ENCODE measurements at places on chromosomes 11 and 22.

DNA sequence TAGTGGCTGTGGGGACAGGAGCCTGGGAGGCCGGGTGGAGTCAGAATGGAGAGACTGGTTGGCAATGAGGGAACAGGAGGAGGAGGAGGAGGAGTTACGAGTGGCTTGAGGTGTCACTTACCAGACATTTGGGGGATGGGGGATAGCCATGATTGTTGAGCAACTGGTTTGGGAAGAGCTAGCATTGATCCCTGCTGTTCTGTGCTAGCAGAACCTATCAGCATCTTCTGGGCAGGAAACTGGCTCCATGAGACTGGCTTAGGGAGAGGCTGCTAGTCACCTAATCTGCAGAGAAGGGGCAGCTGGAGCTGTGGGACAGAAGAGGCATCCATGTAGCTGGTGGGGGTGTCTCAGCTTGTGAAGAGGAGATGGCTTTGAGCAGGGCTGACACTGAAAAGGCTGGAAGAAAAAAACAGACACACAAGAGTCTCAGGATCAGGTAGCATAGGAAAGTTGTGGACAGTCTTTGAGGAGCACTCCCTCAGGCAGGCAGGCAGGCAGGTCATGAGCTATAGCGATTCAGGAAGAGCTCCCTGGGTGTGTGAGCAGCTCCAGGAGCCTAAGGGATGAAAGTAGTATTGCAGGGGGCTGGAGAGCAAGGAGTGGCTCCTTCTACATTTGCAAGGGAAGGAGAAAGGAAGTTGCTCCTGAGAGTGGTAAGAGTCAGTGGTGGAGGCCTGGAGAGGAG lies 22.3 kb downstream of the PIK3IP1 start:
- peaks cover 92% of the 10 kb centered on the region for H3K36me3 ChIP-seq
- no peaks in the 10 kb centered on the region for H3K4me1 ChIP-seq
- H3K27me3 ChIP-seq = no peaks in the 10 kb centered on the region
- peak overlapping the region; percentile 4 for H3K27ac ChIP-seq

DNA sequence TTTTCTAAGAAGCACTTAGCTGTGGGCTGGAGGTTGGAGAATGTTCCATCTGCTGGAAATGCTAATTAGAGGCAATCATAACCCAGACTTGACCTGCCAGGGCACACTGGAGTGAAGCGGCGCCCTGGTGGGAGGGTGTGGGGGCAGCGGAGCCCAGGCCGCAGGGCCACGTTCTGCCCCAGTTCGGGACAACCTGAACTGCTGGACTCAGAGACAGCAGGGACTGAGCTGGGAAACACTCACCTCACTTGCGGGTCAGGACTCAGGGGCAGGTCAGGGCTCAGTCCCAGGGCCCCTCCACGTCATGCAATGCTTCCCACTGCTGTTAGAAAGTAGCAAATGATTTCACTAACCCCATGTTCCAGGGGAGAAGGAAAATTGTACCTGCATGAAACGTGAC lies 316.4 kb downstream of the NTM start:
- H3K4me3 ChIP-seq = no peak overlapping the region
- peaks cover 19% of the 10 kb centered on the region for H3K27me3 ChIP-seq
- no peak for DNase-seq

- no peaks in the 10 kb centered on the region for H3K36me3 ChIP-seq
- no peak overlapping the region for H3K4me3 ChIP-seq
- no peak overlapping the region for H3K27ac ChIP-seq
- no peaks in the 10 kb centered on the region for H3K4me1 ChIP-seq
- no peak for DNase-seq
Measured at GRCh38 chr11:117597071-117597470, 199.9 kb downstream of the DSCAML1 start.

- DNase-seq = no peak
- H3K27ac ChIP-seq = no peak overlapping the region
- no peaks in the 10 kb centered on the region for H3K27me3 ChIP-seq
- H3K4me3 ChIP-seq = no peak overlapping the region
- no peaks in the 10 kb centered on the region for H3K36me3 ChIP-seq
Measured at GRCh38 chr11:11309906-11310305, 43.1 kb downstream of the CSNK2A3 start.

- H3K27me3 ChIP-seq = no peaks in the 10 kb centered on the region
- no peaks in the 10 kb centered on the region for H3K36me3 ChIP-seq
- H3K4me1 ChIP-seq = no peaks in the 10 kb centered on the region
- H3K27ac ChIP-seq = no peak overlapping the region
- no peak overlapping the region for H3K4me3 ChIP-seq
Measured at GRCh38 chr22:36577019-36577418, 48.1 kb upstream of the EIF3D start.

GRCh38 chr11:31636983-31637382 lies 127.4 kb downstream of the ELP4 start:
- H3K27ac ChIP-seq = no peak overlapping the region
- H3K27me3 ChIP-seq = no peaks in the 10 kb centered on the region
- H3K36me3 ChIP-seq = no peaks in the 10 kb centered on the region
- no peaks in the 10 kb centered on the region for H3K4me1 ChIP-seq
- H3K4me3 ChIP-seq = no peak overlapping the region

DNA sequence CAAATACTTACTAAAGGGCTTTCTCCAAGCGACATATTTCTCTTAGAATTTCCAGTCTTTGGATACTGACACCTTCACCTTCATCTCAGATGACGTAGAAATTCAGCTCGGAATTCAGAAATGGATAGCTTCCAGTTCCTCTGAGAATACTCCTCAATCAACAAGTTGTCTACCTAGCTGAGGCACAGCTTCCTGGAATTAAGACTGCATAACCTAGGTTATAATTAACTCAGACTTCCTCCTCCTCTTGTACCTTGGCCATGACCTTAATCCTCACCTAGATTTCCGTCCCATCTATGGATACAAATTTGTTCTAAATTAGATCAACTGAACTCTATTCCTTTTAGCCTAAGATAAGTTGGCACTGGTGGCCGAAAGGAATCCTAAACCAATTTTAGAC lies 17.4 kb downstream of the ATP5MG start:
- no peaks in the 10 kb centered on the region for H3K36me3 ChIP-seq
- no peaks in the 10 kb centered on the region for H3K27me3 ChIP-seq
- H3K27ac ChIP-seq = no peak overlapping the region

- DNase-seq = no peak
- no peak overlapping the region for H3K27ac ChIP-seq
- no peaks in the 10 kb centered on the region for H3K36me3 ChIP-seq
- H3K4me1 ChIP-seq = no peaks in the 10 kb centered on the region
Measured at GRCh38 chr11:134980819-134981710, 569.0 kb upstream of the B3GAT1 start.

DNA sequence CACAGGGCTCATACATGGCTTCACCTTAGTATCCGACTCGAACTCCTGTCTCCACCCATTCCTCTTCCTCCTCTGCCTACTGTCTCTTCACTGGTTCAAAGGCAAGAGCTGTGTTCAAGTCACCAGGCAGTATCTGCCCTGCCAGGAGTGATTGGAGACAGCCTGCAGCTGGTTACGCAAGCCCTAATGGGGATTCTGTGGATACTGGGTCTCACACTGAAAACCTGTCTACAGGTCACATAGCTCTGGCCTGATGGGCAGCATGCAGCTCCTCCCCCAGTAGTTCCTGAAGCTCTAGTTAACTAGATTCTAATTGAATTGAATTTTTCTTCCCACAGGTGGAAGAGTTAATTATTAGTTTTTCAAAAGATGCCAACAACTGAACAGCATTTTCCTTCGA lies 332.2 kb downstream of the TMEM135 start:
- H3K27me3 ChIP-seq = no peaks in the 10 kb centered on the region
- H3K36me3 ChIP-seq = no peaks in the 10 kb centered on the region
- H3K27ac ChIP-seq = peak overlapping the region; percentile 26
- no peaks in the 10 kb centered on the region for H3K4me1 ChIP-seq
- H3K4me3 ChIP-seq = no peak overlapping the region
- no peak for DNase-seq

DNA sequence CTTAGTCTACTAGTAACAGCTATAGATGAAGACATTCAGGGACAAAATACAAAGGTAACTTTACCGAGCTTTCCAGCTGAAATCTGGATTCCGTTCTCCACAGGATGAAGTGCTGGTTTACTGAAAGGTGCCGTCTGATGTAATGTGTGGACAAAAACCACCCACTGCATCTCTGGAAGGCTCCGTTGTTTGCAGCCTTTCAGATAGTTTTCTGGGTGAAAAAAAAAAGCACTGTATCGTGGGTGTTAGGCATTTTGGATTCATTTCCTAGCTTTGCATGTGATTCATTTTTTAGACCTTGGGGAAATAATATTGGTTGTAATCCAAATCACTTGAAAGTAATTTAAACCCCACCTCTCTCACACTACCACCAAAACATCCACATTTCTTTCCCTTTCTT lies 10.4 kb downstream of the JAM3 start:
- H3K36me3 ChIP-seq = no peaks in the 10 kb centered on the region
- no peaks in the 10 kb centered on the region for H3K4me1 ChIP-seq
- H3K4me3 ChIP-seq = no peak overlapping the region
- DNase-seq = no peak
- H3K27me3 ChIP-seq = no peaks in the 10 kb centered on the region
- H3K27ac ChIP-seq = no peak overlapping the region

GRCh38 chr11:18696638-18697225 lies 1.8 kb upstream of the TMEM86A start:
- H3K4me1 ChIP-seq = no peaks in the 10 kb centered on the region
- H3K36me3 ChIP-seq = no peaks in the 10 kb centered on the region
- H3K4me3 ChIP-seq = no peak overlapping the region
- no peak overlapping the region for H3K27ac ChIP-seq

GRCh38 chr11:72848846-72849466 lies 34.7 kb downstream of the ATG16L2 start:
- no peaks in the 10 kb centered on the region for H3K27me3 ChIP-seq
- no peaks in the 10 kb centered on the region for H3K36me3 ChIP-seq
- no peaks in the 10 kb centered on the region for H3K4me1 ChIP-seq
- H3K4me3 ChIP-seq = no peak overlapping the region

- peak; percentile 90 for DNase-seq
- peaks cover 13% of the 10 kb centered on the region for H3K4me1 ChIP-seq
- H3K27me3 ChIP-seq = no peaks in the 10 kb centered on the region
- peak overlapping the region; percentile 99 for H3K27ac ChIP-seq
- peak overlapping the region; percentile 14 for H3K4me3 ChIP-seq
Measured at GRCh38 chr22:46007003-46007847, 30.3 kb upstream of the WNT7B start.

DNA sequence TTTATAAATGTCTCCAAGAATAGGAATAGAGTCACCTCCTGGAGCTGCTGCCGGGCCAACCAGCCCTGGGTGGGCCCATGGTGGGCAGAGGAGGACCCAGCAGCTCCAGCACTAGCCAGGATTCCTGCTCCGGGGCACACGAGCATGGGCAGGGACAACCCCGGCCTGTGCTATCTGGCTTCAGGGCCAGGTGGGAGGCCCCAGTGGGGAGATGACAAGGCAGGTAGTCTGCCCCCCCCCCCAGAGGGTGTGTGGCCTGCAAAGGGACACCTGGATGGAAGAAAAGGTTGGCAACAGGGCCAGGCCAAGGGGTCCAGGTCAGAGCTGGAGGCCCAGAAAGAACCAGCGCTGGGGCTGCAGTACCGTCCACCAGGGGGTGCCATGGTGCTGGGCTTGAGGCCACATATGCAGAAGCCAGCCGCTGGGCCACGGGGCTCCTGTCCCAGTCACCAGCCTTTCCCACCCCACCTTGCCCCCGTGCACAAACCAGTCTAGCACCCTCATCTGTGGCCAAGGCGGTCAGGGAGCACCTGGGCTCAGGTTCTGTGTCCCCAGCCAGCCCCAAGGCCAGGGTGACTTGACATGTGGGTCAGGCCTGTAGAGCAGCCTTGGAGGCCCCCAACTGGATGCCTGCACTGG lies 3.4 kb downstream of the TSPAN32 start:
- H3K36me3 ChIP-seq = no peaks in the 10 kb centered on the region
- DNase-seq = peak; percentile 75
- no peak overlapping the region for H3K27ac ChIP-seq
- H3K27me3 ChIP-seq = no peaks in the 10 kb centered on the region
- no peaks in the 10 kb centered on the region for H3K4me1 ChIP-seq
- H3K4me3 ChIP-seq = no peak overlapping the region

GRCh38 chr22:29569011-29569678 lies 11.8 kb downstream of the NIPSNAP1 start:
- no peak overlapping the region for H3K27ac ChIP-seq
- no peaks in the 10 kb centered on the region for H3K27me3 ChIP-seq
- DNase-seq = no peak
- H3K36me3 ChIP-seq = peaks cover 30% of the 10 kb centered on the region

- H3K36me3 ChIP-seq = peaks cover 93% of the 10 kb centered on the region
- H3K27me3 ChIP-seq = no peaks in the 10 kb centered on the region
- no peak overlapping the region for H3K4me3 ChIP-seq
- no peak for DNase-seq
- peaks cover 14% of the 10 kb centered on the region for H3K4me1 ChIP-seq
Measured at GRCh38 chr22:45169591-45170466, 6.1 kb downstream of the NUP50 start.

GRCh38 chr11:123185326-123185725 lies 9.7 kb downstream of the CLMP start:
- peaks cover 20% of the 10 kb centered on the region for H3K36me3 ChIP-seq
- no peak overlapping the region for H3K4me3 ChIP-seq
- peak overlapping the region; percentile 67 for H3K27ac ChIP-seq
- no peak for DNase-seq

DNA sequence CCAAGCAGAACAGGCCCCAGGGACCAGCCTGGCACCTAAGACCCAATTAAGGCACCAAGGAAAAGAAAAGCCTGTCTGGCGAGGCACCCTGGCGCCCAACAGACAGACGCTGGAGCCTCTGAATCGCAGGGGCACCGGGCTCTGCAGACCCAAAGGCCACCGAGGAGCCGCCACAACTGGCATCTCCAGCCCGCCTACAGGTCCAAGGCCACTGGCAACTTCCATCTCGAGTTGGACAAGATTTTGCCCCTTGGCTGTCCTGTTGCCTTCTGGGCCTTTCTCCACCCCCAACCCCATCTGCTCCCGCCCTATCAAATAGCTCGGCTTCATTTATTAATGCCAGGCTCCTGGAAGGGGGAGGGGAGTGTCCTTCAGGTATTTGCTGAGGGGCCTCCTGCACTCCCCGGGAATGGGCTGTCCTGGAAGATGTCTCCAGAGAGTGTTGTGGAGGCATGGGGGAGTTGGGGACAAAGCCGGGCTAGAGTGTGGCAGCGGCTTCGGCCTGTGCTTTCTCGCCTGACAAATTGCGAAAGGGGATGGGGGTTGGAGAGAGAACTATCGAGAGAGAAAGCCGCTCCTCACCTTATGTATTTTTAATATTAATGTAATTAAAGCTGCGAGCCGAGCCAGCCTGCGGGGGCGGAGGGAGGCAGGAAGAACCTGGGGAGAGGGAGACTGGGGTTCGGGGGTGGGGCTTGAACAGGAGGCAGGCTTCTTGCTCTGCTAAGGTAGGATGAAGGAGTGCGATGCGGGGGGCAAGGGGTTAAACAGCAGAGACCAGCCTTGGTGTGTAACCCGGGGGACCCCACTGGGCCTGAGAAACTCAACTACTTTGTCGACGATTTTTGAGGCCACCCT lies 2.0 kb downstream of the DSCAML1 start:
- peaks cover 60% of the 10 kb centered on the region for H3K27me3 ChIP-seq
- H3K36me3 ChIP-seq = no peaks in the 10 kb centered on the region
- H3K4me1 ChIP-seq = no peaks in the 10 kb centered on the region
- no peak overlapping the region for H3K27ac ChIP-seq
- no peak overlapping the region for H3K4me3 ChIP-seq

Data from RWPE2 (cell line).